ENCODE measurements at places on chromosomes 2 and 18.
A peak's percentile ranks its signal among the peaks of the same experiment; 100 is the strongest.

DNA sequence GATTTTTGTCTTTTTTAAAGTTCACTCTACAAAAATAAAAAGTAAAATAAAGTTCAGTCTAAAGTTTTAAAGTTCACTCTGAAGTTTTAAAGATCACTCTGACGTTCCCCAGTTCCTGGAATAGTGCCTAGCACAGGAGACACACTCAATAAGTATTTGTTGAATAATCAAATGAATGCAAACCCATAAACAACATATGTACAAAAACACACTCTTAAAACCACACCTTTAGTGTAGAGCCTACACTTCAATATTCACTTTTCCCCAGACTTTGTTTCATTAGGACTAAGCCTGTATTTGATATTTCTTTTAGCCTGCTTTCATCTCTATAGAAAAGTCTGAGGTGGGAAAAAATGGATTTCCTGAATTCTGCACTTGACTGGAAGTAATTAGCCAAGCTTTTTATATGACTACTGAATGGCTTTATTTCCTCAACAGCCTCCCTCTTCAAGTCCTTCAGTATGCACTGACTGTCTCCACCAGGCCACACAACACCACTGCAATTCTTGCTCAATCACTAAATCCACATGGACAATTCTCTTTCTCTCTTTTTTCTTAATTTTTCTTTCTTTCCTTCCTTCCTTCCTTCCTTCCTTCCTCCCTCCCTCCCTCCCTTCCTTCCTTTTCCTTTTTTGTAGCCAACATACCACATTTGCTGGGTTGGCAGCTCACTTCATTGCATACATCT lies 104.6 kb downstream of the SS18 start:
- DNase-seq: no peak

GRCh38 chr2:73386342-73386868 lies 769 bp downstream of the ALMS1 start:
- no peak for DNase-seq

DNA sequence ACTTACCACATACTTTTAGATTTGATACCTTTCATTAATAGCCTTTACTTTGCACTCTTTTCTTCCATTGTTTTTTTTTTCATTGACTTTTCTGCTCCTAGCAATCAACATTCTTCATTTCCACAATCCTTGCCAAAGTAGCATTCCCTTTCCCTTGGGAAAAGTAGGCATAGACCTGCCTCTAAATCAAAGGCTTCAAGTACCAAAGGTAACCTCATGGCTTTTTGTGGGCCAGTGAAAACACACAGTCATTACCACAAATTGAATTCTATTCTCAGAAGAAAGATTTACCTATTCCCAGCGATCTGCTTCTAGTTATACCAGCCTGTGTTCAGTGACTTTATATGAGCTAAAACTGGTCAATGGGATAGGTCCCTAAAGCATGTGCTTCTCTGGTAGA lies 109.2 kb downstream of the SOCS6 start:
- DNase-seq: no peak

- no peak for DNase-seq
Observed at GRCh38 chr2:44120428-44120827, 48.2 kb upstream of the PPM1B start.

GRCh38 chr2:214781226-214781625 lies 28.3 kb downstream of the BARD1 start:
- DNase-seq: no peak

DNA sequence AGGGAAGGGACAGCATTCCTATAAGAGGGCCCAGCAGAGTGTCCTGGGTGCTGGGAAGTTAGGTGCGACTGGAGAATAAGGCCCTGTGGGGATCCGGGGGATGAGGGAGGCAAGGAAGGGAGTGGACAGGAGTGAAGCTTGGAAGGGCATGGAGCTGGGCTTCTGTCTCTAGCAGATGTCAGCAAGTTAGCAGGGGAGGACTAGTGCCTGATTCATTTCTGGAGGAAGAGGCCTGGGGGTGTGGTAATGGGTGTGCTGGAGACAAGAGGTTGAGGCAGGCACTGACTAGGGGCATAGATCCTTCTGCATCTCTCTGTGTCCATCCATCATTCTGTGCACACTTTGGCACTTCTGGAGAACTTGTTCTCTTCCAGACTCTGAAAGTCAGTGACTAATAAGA lies 134.7 kb downstream of the ACOXL start:
- no peak for DNase-seq

- DNase-seq: no peak
Observed at GRCh38 chr2:16870491-16871076, 204.9 kb upstream of the CYRIA start.

DNA sequence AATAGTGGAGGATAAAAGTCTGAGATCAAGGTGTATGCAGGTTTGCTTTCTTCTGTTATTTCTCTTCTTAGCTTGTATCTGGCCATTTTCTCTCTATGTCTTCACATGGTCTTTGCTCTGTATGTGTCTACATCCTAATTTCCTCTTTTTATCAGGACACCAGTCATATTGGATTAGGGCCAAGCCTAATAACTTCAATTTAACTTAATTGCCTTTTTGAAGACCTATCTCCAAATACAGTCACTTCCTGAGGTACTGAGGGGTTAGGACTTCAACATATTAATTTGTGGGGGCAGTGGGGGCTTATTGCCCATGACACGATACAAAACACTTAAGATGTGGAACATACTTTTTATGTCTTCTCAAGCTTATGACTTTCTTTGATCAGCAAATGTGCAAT lies 632.9 kb upstream of the CELF4 start:
- DNase-seq: no peak

GRCh38 chr2:177239932-177240630 lies 24.4 kb downstream of the NFE2L2 start:
- peak; percentile 30 for DNase-seq

GRCh38 chr2:10162586-10163497 lies 40.3 kb downstream of the RRM2 start:
- no peak for DNase-seq

GRCh38 chr18:6249788-6250187 lies 164.9 kb downstream of the L3MBTL4 start:
- DNase-seq: no peak

DNA sequence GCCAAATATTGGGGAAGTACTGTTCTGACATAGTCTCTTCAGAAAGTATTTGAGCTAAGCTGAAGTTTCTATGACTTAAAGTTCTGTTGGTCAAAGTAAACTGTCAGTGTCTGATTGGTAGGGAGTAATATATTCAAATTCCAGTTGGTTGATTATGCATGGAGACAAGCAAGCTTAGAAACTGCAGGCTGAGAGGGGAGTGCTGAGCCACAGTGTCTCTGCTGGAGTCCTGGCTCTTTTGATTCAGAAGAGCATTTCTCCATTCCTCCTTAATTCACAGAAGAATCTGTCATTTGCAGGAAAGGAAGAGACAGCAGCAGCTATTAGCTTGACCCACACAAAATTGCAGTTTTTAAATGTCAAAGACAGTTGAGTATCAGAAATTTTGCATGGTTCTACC lies 201.4 kb upstream of the TMEM200C start:
- DNase-seq: no peak

DNA sequence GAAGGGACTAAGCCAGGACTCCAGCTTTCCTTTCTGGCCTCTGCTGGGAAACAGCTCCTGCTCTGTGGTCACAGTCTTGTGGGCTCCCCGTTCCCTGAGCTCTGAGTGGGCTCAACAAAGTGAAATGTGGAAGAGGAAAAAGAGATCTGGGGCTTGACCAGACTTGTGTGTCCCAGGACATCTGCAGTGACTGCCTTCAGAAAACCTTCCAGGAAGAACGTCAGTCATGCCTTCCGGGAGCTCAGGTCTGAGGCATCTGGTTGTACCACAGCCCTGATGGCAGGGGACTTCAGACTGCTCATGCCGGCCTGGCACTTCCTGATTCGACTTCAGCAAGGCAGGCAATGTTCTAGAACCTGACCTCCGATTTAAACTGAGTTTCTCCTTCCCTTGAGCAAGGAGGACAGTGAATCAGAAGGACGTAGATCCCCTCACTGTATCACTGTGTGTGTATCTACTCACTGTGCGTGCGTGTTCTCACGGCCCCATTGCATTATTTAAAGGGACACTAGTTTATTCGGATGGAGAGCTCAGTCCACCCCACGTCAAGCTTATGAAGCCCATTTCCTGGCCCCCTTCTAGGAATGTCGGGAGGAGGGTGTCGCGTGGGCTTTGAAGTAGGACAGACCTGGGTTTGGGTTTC lies 548 bp upstream of the FBLN7 start:
- no peak for DNase-seq

GRCh38 chr2:119409506-119409905 lies 22.1 kb upstream of the TMEM37 start:
- DNase-seq: no peak

DNA sequence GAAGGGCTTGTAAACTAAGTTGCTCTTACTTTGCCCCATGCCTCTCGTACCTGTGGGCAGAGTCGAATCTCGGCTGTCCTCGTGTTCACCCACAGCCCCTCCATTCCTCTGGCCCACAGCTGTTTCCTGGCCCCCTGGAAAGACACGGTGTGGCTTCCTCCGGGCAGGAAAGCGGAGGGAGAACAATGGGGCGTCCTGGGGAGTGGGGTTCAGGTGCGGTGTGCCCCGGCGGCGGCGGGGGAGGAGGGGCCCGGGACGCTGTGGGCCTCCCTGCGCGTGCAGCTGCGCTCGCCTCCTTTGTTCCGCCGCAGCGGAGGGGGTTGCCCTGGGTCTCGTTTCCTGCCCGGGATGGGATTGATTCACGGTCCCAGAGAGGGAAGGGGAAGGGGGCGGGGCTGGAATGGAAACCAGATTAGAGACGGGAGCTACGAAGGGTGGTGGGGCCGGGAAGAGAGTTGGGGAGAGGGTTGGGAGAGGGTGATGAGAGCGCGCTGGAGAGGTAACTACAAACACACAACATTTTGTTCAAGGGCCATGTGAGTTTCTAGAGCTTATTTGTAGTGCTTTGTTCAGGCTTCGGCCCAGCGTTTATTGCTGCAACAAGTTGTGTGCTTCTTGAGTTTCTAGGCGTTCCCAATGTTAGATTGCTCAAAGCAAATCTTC lies 796 bp downstream of the MYO1B start:
- DNase-seq: peak; percentile 10

DNA sequence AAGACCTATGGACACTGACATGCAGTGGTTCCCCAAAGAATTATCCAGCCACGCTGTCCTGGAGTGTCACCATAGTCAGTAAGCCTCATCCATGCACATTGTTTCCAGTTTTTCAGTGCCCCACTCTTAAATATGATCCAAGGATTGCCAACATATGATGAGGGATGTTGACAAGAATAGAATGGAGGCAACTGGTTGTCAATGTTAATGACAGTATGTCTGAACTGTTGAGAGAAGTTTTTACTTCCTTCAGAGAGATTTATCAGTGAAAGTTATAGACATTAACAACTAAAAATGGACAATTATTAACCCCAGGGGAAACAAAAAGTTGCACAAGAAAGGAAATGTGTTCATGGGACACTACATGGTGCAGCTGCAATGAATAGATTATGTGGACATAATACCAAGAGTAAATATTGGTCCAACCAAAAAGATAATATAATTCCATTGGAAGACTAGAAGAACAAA lies 69.9 kb downstream of the CYP26B1 start:
- no peak for DNase-seq

GRCh38 chr2:125852364-125852763 lies 803.6 kb upstream of the GYPC start:
- no peak for DNase-seq

DNA sequence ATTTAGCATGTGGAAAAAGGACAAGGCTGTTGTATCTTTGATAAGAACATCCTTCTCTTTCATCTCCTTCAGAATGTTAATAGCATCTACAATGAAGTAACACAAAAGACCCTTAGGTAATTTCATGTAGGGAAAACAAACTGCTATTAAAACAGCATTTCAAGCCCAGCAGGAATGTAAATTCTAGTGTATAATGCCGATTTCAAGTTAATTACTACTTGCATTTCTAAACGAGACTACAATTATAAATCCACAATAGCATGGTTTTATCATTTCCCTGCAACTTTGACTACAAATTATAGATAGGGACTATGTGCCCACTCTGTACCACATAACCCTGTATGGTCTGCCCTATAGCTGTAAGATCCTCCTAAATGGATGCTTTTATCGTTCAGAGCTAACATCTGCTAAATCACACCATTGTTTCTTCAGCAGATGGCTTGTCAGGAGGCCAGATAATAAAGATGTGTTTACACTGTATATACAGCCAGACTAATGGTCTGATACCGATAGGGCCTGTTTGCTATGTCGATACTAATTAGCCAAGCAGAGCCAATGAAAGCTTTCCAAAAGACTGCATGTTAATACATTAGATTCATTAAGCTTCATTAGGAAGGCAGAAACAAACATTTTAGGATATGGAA lies 51.9 kb downstream of the LRPPRC start:
- no peak for DNase-seq

GRCh38 chr2:98515250-98515991 lies 70.8 kb downstream of the INPP4A start:
- no peak for DNase-seq

- DNase-seq: peak; percentile 29
Observed at GRCh38 chr18:9613550-9614400, 584 bp downstream of the PPP4R1 start.

Measured in CD8-positive, alpha-beta memory T cell (primary cell).